WTC11 (cell line): ENCODE measurements at places on chromosomes 7 and 10. TPM values are rescaled to one million over a fixed set of nuclear protein-coding genes. Genes with fewer than 3 reads are reported as not detected.

GRCh38 chr7:28725045-28725642 lies 233.0 kb downstream of the TRIL start:
- no peak for DNase-seq
- no peak overlapping the region for H3K27ac ChIP-seq
- H3K27me3 ChIP-seq = no peaks in the 10 kb centered on the region
- H3K4me3 ChIP-seq = no peak overlapping the region
- H3K36me3 ChIP-seq = no peaks in the 10 kb centered on the region

DNA sequence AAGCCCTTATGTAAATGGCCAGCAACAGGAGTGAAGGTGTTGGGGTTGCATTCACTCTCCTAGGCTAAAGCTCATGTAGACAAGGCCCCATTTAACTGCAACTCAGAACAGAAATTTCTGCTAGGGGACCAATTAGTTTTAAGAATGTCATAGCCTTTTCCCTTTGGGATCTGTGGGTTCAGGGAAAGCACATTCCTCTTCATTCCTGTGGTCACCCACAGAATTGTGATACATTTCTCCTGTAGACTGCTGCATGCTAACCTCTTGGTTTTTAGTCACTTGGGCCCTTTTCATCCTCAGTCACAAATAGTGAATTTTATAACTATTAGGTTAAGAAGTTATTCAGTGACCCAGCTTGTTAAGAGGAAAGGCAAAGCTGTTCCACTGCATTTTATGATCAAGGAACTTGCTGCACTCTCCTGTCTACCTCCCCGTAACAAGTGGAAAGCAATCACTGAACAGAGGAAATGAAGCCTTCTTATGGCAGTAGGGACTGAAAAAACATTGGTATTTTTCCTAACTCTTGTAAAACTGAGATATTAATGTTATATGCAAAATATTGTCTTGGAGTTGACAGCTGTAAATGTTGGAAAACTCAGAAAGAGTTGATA lies 124.9 kb downstream of the SND1 start:
- H3K27me3 ChIP-seq = no peaks in the 10 kb centered on the region
- H3K4me1 ChIP-seq = peaks cover 48% of the 10 kb centered on the region
- no peaks in the 10 kb centered on the region for H3K36me3 ChIP-seq
- no peak overlapping the region for H3K4me3 ChIP-seq

DNA sequence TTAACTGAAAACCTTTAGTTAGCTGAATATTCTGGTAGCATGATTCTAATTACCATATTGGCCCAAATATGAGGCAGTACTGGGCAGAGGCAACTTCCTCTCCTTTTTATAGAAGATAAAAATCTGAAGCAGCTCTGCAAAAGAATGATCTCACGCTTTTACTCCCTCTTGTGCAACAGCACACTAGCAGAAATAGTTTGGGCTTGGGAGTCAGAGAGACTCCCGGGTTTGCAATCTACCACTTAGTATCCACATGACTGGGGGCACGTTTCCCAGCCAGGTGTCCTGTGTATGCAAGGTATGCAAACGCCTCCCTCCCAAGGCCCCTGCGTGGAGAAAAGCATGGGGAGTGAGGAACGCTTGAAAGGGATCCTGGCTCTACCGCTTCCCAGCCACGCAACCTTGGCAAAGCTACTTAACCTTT lies 47.2 kb upstream of the RHEB start:
- DNase-seq = peak; percentile 58
- H3K36me3 ChIP-seq = peaks cover 6% of the 10 kb centered on the region; the same call in 1 of the 2 replicates
- H3K4me1 ChIP-seq = peaks cover 26% of the 10 kb centered on the region
- H3K27me3 ChIP-seq = no peaks in the 10 kb centered on the region
- H3K27ac ChIP-seq = no peak overlapping the region

DNA sequence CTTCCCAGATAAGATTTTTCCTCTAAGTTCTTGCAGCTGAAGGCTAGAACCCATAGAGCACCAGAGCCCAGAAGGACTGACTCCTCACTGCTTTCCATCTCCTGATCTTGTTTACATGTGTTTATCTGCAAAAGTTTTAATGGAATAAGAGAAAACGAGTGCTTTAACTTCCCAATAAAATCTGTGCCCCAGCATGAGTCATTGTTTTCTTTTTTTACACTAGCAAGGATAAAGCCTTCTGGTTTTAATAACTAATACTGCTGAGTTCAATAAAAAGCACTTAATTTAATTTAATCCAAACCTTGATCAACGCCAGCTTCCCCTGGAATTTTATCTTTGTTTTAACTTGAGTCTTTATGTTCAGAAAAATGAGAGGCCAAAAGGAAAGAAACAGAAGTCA lies 227.6 kb downstream of the HPSE2 start:
- peaks cover 3% of the 10 kb centered on the region; the same call in 1 of the 2 replicates for H3K4me1 ChIP-seq
- no peak overlapping the region for H3K27ac ChIP-seq
- no peak for DNase-seq

- no peak overlapping the region; the same call in 1 of the 2 replicates for H3K27ac ChIP-seq
- H3K36me3 ChIP-seq = 0 out of 2 replicates have a peak, but pooled peaks cover 3% of the 10 kb centered on the region
- H3K4me1 ChIP-seq = peaks cover 4% of the 10 kb centered on the region
- no peak overlapping the region for H3K4me3 ChIP-seq
These were observed 77.7 kb upstream of the GPR37 start for GRCh38 chr7:124843336-124843735.

DNA sequence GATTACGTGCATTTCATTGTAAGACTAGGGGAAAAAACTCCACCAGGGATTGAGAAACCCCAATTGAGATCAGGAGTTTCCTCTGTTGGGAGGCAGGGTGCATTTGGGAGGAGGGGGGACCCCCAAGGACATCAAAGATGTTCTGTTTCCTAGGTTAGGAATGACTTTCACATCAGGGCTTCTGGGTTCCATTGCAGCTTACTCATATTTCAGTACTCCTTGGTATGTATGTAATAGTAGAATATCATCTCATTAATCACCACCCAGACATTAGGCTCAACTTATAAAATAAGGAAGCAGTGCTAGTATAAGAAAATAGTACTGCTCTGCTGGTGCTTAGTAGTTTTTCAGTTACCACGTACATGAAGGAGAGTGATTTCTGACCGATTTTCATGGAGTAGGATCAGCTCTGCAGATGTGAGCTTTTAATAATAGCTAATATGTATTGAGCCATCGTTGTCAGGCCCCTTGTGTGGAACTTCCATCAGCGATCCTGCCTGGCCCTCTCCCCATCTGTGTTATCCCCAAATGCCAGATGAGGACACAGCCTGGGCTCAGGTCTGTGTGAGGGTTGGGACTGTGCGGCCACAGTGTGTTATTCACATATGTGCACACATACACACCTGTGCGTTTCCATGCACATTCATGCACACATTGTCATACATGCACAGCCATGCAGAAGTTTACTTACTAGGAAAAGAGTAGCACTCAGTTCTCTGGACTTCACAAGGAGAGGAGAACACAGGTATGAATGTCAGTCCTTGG lies 23.5 kb downstream of the UPP1 start:
- H3K36me3 ChIP-seq = peaks cover 12% of the 10 kb centered on the region
- no peaks in the 10 kb centered on the region for H3K27me3 ChIP-seq
- no peak for DNase-seq
- no peak overlapping the region for H3K27ac ChIP-seq
- peaks cover 19% of the 10 kb centered on the region for H3K4me1 ChIP-seq
- H3K4me3 ChIP-seq = no peak overlapping the region

DNA sequence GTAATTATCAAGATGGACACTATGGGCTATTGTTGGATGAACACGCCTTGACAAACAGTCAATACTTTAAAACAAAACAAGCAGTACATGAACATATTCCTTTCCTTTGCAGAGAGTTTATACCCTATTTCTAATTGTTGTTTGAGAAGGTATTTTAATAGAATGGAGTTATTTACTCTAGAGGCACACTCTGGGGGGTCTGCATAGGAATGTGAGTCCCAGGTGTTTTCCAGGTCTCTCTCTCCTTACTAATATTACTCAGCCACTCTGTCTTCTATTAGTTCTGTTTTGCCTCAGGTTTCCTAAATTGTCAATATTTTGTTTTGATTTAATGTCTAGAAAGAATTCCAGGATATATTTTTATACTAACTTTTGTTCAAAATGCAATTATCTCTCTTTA lies 1091.4 kb downstream of the CNTNAP2 start:
- peaks cover 15% of the 10 kb centered on the region for H3K4me1 ChIP-seq
- peak; percentile 19 for DNase-seq
- H3K27me3 ChIP-seq = no peaks in the 10 kb centered on the region
- no peaks in the 10 kb centered on the region for H3K36me3 ChIP-seq

GRCh38 chr10:24223953-24224352 lies 15.0 kb downstream of the KIAA1217 start:
- H3K27me3 ChIP-seq = no peaks in the 10 kb centered on the region
- no peak for DNase-seq
- peaks cover 34% of the 10 kb centered on the region for H3K4me1 ChIP-seq
- no peak overlapping the region for H3K27ac ChIP-seq
- peaks cover 27% of the 10 kb centered on the region for H3K36me3 ChIP-seq

- H3K4me1 ChIP-seq = 0 out of 2 replicates have a peak, but pooled peaks cover 3% of the 10 kb centered on the region
- H3K36me3 ChIP-seq = peaks cover 9% of the 10 kb centered on the region
- no peak overlapping the region for H3K4me3 ChIP-seq
- H3K27me3 ChIP-seq = no peaks in the 10 kb centered on the region
- H3K27ac ChIP-seq = no peak overlapping the region
These were observed 148.8 kb downstream of the HECW1 start for GRCh38 chr7:43260980-43261878.

DNA sequence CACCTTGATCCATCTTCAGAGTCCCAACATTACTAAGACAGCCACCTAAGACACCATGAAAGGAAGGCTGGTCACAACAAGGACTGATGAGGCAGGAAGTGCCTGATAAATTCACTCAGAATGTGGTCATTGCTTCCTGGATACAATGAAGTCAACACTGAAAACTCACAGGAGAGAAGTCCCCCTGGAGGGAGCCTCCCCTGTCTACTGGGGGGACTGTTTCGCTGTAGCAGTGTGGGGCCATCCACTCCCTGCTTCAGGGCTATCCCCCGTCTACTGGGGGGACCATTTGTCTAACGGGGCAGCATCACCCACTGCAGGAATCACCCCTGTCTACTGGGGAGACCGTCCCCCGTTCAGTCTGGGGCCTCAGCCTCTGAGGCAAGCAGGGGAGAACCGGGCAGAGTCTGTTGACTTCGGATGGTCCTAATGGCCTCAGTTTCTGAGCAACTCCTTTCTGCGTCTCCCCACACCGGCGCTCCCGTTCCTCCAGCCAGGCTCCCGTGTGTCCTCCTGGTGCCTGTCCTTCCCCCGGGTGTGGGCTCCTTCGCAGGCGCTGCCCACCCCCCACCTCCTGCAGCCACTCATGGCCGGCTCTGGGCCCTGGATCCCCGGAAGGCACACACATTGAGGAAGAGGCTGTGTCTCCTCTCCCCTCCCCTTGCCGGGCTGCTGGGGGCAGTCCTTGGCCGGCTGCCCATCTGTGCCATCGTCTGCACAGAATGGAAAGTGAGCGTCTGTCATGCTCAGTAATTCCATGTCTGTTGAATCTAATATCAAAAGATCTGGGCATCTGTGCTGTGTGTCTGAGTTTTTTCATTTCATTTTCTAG lies 59.9 kb upstream of the DNAJB6 start:
- H3K4me3 ChIP-seq = no peak overlapping the region
- no peaks in the 10 kb centered on the region for H3K27me3 ChIP-seq
- DNase-seq = no peak

DNA sequence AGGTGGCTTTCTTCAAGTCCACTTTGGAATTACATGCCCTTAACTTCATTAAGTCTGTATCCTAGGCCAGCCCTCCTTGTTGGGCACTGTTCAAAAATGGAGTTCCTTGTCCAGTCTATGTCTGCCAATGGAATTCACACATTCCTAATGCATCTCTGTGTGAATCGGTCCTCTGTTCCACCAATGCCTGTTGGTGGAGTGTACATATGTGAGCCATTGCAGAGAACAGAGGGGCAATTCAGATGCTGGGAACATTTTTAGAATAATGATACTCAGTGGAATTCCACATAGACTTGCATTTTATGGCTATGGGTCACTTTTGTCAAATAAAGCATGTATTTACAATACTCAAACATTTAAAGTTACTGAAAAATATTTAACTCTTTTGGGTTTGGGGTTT lies 108.3 kb downstream of the COL28A1 start:
- no peak overlapping the region for H3K27ac ChIP-seq
- H3K36me3 ChIP-seq = no peaks in the 10 kb centered on the region
- peaks cover 24% of the 10 kb centered on the region for H3K4me1 ChIP-seq
- H3K4me3 ChIP-seq = no peak overlapping the region
- no peak for DNase-seq
- no peaks in the 10 kb centered on the region for H3K27me3 ChIP-seq

- H3K27ac ChIP-seq = no peak overlapping the region
- no peaks in the 10 kb centered on the region for H3K27me3 ChIP-seq
- H3K36me3 ChIP-seq = no peaks in the 10 kb centered on the region; the same call in 1 of the 2 replicates
- peaks cover 16% of the 10 kb centered on the region for H3K4me1 ChIP-seq
- DNase-seq = no peak
- H3K4me3 ChIP-seq = no peak overlapping the region
These were observed 119.6 kb upstream of the CTTNBP2 start for GRCh38 chr7:117992635-117993376.

GRCh38 chr7:3861941-3862340 lies 560.9 kb downstream of the SDK1 start:
- DNase-seq = no peak
- no peak overlapping the region for H3K4me3 ChIP-seq
- peak overlapping the region; percentile 21; the same call in 1 of the 2 replicates for H3K27ac ChIP-seq

GRCh38 chr7:38539477-38540081 lies 91.6 kb downstream of the AMPH start:
- no peaks in the 10 kb centered on the region for H3K36me3 ChIP-seq
- DNase-seq = no peak
- H3K27me3 ChIP-seq = no peaks in the 10 kb centered on the region; the same call in 1 of the 2 replicates
- H3K4me1 ChIP-seq = peaks cover 24% of the 10 kb centered on the region
- no peak overlapping the region for H3K27ac ChIP-seq

DNA sequence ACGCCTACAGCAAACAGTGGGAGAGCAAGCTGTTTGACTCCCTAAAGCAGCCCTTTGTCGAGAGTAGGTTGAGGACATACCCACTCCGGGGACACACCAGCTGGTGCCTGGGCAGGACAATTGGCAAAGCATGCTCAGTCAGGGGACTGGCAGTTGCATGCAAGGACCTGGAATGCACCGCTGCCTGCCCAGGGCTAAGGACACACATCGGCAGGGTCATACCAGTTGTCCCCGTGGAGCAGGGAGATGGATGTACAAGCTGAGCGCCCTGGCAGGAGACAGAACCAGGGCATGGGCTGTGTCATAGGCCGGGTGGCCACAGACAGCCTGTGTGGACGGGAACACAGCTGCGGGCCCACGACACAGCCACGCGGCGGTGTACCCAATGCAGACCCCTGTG lies 18.3 kb upstream of the ELN start:
- H3K27ac ChIP-seq = no peak overlapping the region
- H3K4me1 ChIP-seq = no peaks in the 10 kb centered on the region
- DNase-seq = no peak
- no peaks in the 10 kb centered on the region for H3K36me3 ChIP-seq

- H3K4me1 ChIP-seq = no peaks in the 10 kb centered on the region
- H3K36me3 ChIP-seq = peaks cover 2% of the 10 kb centered on the region
- no peak overlapping the region for H3K27ac ChIP-seq
- no peak overlapping the region for H3K4me3 ChIP-seq
- no peaks in the 10 kb centered on the region for H3K27me3 ChIP-seq
These were observed 72.7 kb downstream of the CUBN start for GRCh38 chr10:17056781-17057428.

RBM48 gene
- total RNA-seq = 8.0 to 8.6 TPM (median 8.4 TPM) in 3 replicates

CLCN1 gene
- total RNA-seq = 0.23 to 0.46 TPM (median 0.28 TPM) in 3 replicates

CYP3A5 gene
- total RNA-seq = 0.39 to 0.78 TPM (median 0.76 TPM) in 3 replicates

DRGX gene
- total RNA-seq = not detected in 3 replicates

TMEM178B gene
- 18.0 to 22.3 TPM (median 20.4 TPM) in 3 replicates for total RNA-seq

MALRD1 gene
- total RNA-seq = 0.50 to 0.64 TPM (median 0.60 TPM) in 3 replicates

SH2B2 gene
- total RNA-seq = 14.7 to 16.5 TPM (median 15.9 TPM) in 3 replicates

PIK3AP1 gene
- 3.3 to 4.3 TPM (median 3.5 TPM) in 3 replicates for total RNA-seq

ACSM6 gene
- total RNA-seq = 0.11 to 0.14 TPM in 2 of 3 replicates, not detected in the other

HOXA10 gene
- total RNA-seq = 0.07 TPM in 1 of 3 replicates, not detected in the others

HACD1 gene
- 18.6 to 23.2 TPM (median 21.2 TPM) in 3 replicates for total RNA-seq
